ENCODE measurements at places on chromosomes 16 and 17.

DNA sequence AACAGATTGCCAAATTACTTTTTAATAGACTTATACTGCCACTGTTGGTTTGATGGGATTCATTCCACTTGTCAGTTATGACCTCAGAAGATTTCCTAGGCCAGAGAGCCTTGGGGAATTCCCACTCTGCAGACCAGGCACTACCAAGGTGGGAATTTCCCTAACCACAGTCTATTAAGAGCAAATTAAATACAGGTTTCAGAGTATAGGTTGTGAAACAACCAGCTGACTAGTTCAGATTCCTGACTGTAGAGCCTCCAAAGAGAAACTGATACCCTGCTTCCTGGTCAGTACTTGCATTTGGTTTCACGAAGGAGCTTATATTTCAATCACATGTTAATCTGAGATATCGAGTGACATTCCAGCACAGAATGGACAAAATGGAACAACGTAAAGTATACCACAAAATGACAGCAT lies 186.5 kb downstream of the STX8 start:
- no peaks in the 10 kb centered on the region for H3K27me3 ChIP-seq
- no peak for DNase-seq
- peaks cover 29% of the 10 kb centered on the region for H3K36me3 ChIP-seq
- H3K4me3 ChIP-seq: no peak overlapping the region

DNA sequence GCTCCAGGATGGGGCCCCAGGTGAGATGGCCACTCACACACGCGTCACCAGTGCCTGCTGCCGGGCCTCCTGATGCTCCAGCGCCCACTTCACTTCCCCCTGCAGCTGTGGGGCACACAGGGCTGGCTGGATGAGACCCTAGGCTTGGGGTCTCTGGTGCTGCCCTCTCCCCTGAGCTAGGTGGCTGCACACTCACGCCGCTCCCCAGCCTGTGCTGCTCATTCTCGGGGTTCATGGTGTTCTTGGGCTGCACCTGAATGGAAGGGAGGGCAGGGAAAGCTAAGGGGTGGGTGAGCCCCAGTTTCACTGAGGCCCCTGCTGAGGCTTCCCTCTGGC lies 1.2 kb downstream of the CCDC78 start:
- H3K27ac ChIP-seq: no peak overlapping the region
- peaks cover 8% of the 10 kb centered on the region for H3K4me1 ChIP-seq
- no peak overlapping the region for H3K4me3 ChIP-seq
- H3K27me3 ChIP-seq: no peaks in the 10 kb centered on the region
- H3K36me3 ChIP-seq: no peaks in the 10 kb centered on the region

DNA sequence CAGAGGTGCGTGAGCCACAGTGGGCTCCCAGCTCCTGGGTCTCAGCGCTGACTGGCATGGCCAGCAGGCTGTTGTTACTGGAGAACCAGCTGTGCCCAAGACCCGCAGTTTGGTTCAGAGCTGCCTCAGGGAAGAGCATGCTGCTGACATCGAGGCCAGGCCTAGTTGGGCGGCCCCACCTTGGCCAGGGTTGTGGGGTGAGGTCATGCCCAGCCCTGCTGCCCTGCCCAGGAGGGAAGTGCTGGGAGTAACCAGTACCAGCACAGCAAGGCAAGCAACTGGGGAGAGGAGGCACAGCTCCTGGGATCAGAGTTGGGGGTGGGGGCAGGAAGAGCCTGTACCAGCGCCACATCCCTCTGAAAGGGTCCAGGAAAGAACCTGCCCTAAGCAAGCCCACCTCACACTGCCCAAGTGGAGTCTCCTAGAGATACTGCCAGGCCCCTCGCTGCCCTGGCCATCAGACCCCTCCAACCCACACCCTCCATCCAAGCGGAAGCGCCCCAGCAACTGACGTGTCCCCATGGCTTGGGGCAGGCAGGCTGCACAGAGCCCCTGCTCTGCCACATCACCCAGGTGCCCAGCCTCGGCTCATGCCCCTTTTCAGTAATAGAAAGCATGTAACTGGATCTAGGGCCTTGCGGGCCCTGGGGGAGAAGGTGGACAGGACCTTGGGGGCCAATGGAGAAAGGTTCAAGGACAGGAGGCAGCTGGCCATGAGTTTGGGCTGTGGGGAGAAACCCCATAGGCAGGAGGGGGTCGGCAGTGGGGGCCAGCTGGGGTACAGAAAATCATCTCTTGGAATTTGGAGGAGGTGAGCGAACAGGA lies 990 bp downstream of the DOK4 start:
- H3K4me3 ChIP-seq: peak overlapping the region; percentile 95
- H3K4me1 ChIP-seq: peaks cover 16% of the 10 kb centered on the region
- DNase-seq: no peak
- H3K27ac ChIP-seq: no peak overlapping the region
- H3K36me3 ChIP-seq: no peaks in the 10 kb centered on the region

GRCh38 chr17:32525122-32525521 lies 38.3 kb downstream of the CDK5R1 start:
- no peaks in the 10 kb centered on the region for H3K36me3 ChIP-seq
- H3K4me3 ChIP-seq: peak overlapping the region; percentile 9
- peaks cover 47% of the 10 kb centered on the region for H3K4me1 ChIP-seq
- H3K27ac ChIP-seq: peak overlapping the region; percentile 37
- no peaks in the 10 kb centered on the region for H3K27me3 ChIP-seq

GRCh38 chr16:81185416-81185815 lies 53.1 kb upstream of the BCO1 start:
- peaks cover 7% of the 10 kb centered on the region for H3K27me3 ChIP-seq
- H3K4me3 ChIP-seq: no peak overlapping the region
- H3K36me3 ChIP-seq: peaks cover 1% of the 10 kb centered on the region

- H3K4me3 ChIP-seq: peak within 1 kb of the TSS; percentile 95
- H3K36me3 ChIP-seq: peaks cover 14% of the 10 kb centered on the region
- H3K27ac ChIP-seq: peak within 1 kb of the TSS; percentile 96
- DNase-seq: peak; percentile 90
These were observed at the start of gene EXOC7 for GRCh38 chr17:76103274-76104139. TSS of gene EXOC7 (minus strand) at chr17:76103787. CDS start at chr17:76103692, 95 bp downstream.

GRCh38 chr17:7396147-7396546 lies 1.8 kb upstream of the PLSCR3 start:
- H3K27me3 ChIP-seq: no peaks in the 10 kb centered on the region
- H3K36me3 ChIP-seq: peaks cover 1% of the 10 kb centered on the region

DNA sequence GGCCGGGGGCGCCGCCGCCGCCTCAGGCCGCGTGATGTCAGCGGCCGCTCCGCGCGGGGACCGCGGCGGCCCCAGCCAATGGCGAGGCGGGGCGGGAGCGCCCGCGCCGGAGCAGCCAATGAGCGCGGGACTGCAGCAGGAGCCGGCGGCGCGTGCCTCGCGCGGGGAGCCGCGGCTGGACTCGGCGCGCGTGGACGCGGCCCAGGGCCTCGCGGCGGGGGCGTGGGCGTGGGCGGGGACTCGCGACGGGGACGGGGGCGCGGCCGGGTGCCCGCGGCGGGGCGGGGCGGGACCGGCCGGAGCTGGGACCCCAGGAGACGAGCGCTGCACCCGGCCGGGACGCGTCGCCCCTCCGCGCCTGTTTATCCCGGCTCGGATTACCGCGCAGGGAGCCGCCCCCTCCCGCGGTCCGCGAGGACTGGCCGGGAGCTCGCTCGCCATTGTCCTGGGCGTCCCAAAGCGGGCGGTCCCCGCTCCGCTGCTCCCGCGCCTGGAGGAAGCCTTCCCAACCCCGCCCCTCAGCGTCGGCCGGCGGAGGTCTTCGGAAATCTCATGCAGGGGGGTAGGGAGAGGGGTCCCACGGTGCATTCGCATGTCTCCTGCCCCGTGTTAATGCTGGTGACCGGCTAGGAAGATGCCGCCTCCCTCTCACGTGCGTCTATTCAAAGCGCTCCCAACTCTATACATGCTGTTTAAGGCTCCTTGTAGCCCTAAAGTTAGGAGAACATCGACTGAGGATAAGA lies at the start of gene RNF157:
RNF157 (minus strand) TSS at position 33 of the 743 bp plus-strand sequence. CDS start 253 bp downstream, outside the sequence.
- H3K27ac ChIP-seq: peak within 1 kb of the TSS; percentile 41
- H3K4me3 ChIP-seq: peak within 1 kb of the TSS; percentile 90
- peaks cover 4% of the 10 kb centered on the region for H3K4me1 ChIP-seq
- DNase-seq: no peak
- H3K27me3 ChIP-seq: peaks cover 17% of the 10 kb centered on the region

DNA sequence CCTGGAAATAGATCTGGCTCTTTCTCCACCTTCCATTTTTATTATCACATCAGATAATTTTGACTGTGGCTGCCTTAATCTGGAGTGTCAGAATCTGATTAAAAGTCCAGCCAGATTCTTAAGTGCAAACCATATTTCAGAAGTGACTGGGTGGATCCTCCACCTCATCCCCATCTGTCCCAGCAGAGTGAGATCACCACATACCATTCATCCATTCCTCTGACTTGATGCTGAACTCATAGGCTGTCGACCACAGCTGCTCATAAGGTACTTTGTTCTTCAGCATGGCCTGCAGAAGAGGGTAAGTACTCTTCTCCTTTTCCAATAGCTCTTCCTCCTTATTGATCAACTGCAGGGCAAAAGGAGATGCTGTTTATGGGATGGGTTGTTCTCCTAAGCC lies 53.5 kb downstream of the DNAH3 start:
- no peak overlapping the region for H3K4me3 ChIP-seq
- H3K27ac ChIP-seq: no peak overlapping the region

GRCh38 chr17:2235265-2235664 lies 68.3 kb downstream of the SMG6 start:
- no peak for DNase-seq
- H3K4me1 ChIP-seq: peaks cover 9% of the 10 kb centered on the region
- no peak overlapping the region for H3K27ac ChIP-seq
- peaks cover 10% of the 10 kb centered on the region for H3K36me3 ChIP-seq
- H3K4me3 ChIP-seq: no peak overlapping the region
- H3K27me3 ChIP-seq: no peaks in the 10 kb centered on the region

- peaks cover 10% of the 10 kb centered on the region for H3K4me1 ChIP-seq
- H3K4me3 ChIP-seq: no peak overlapping the region
- H3K36me3 ChIP-seq: peaks cover 5% of the 10 kb centered on the region
- H3K27ac ChIP-seq: no peak overlapping the region
- DNase-seq: no peak
These were observed 126.2 kb downstream of the MRM1 start for GRCh38 chr17:36727577-36727976.

GRCh38 chr16:48041981-48042421 lies 113.8 kb downstream of the ABCC12 start:
- no peak overlapping the region for H3K27ac ChIP-seq
- no peak for DNase-seq
- no peaks in the 10 kb centered on the region for H3K36me3 ChIP-seq
- no peaks in the 10 kb centered on the region for H3K4me1 ChIP-seq
- H3K27me3 ChIP-seq: peaks cover 6% of the 10 kb centered on the region

- H3K27me3 ChIP-seq: no peaks in the 10 kb centered on the region
- peaks cover 44% of the 10 kb centered on the region for H3K4me1 ChIP-seq
- peaks cover 8% of the 10 kb centered on the region for H3K36me3 ChIP-seq
- H3K4me3 ChIP-seq: no peak overlapping the region
- no peak for DNase-seq
These were observed 31.2 kb downstream of the CHD9 start for GRCh38 chr16:53085931-53086421.

DNA sequence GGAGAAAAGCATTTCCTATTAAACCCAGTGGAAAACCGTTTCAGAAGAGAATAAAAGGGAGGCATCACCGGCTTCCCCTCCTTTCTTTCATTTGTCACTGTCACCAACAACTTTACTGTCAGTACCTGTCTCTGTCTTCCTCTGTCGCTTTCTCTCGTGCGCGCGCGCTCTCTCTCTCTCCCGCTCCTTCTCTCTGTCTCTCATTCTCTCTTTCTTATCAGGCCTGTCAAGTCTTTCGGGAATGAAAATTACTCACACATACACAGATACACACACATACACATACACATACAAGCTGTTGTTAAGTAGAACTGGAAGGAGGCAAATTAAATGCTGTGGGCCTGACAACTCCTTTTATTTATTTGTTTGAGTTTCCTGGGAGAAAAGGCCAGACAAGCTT lies 17.6 kb downstream of the MYOCD start:
- peaks cover under 1% of the 10 kb centered on the region for H3K4me1 ChIP-seq
- no peak for DNase-seq
- no peaks in the 10 kb centered on the region for H3K36me3 ChIP-seq
- peaks cover 4% of the 10 kb centered on the region for H3K27me3 ChIP-seq
- H3K27ac ChIP-seq: no peak overlapping the region

- peaks cover 17% of the 10 kb centered on the region for H3K27me3 ChIP-seq
- peaks cover 2% of the 10 kb centered on the region for H3K36me3 ChIP-seq
- no peak overlapping the region for H3K4me3 ChIP-seq
These were observed 2.3 kb downstream of the HOXB4 start for GRCh38 chr17:48575673-48576478.

DNA sequence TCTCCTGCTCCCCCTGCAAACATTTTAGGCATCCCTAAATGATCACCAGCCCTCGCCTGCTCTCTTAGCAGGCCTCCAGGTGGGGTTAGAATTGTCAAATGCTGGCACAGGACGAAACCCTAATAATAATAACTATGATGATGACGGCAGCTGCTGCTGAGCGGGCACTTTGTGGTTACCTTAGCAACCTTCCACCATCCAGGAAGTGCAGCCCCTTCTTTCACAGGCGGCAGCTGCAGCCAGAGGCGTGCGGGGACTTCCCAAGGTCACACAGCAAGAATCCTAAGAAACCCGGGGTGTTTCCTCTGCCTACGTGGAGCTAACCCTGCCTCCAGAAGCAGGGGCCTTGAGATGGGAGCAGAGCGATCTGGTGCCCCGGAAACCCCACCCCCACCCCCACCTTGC lies 22.4 kb upstream of the EIF1 start:
- DNase-seq: no peak
- H3K27me3 ChIP-seq: no peaks in the 10 kb centered on the region
- no peaks in the 10 kb centered on the region for H3K36me3 ChIP-seq
- H3K4me3 ChIP-seq: peak overlapping the region; percentile 95
- H3K27ac ChIP-seq: peak overlapping the region; percentile 99
- peaks cover 24% of the 10 kb centered on the region for H3K4me1 ChIP-seq

- H3K4me3 ChIP-seq: no peak overlapping the region
- no peak for DNase-seq
- H3K4me1 ChIP-seq: no peaks in the 10 kb centered on the region
- no peak overlapping the region for H3K27ac ChIP-seq
- peaks cover 3% of the 10 kb centered on the region for H3K36me3 ChIP-seq
These were observed 52.7 kb downstream of the MEAK7 start for GRCh38 chr16:84451781-84452180.

- H3K27ac ChIP-seq: peak overlapping the region; percentile 71
- DNase-seq: no peak
- H3K4me3 ChIP-seq: no peak overlapping the region
- H3K4me1 ChIP-seq: peaks cover 13% of the 10 kb centered on the region
These were observed 52.5 kb upstream of the MTSS2 start for GRCh38 chr16:70738083-70738977.

GRCh38 chr16:82769845-82770244 lies 143.1 kb downstream of the CDH13 start:
- H3K36me3 ChIP-seq: no peaks in the 10 kb centered on the region
- peaks cover 2% of the 10 kb centered on the region for H3K27me3 ChIP-seq
- H3K27ac ChIP-seq: no peak overlapping the region
- DNase-seq: no peak

GRCh38 chr16:81227785-81228184 lies 10.7 kb upstream of the BCO1 start:
- H3K36me3 ChIP-seq: no peaks in the 10 kb centered on the region
- no peak for DNase-seq
- H3K4me1 ChIP-seq: peaks cover 16% of the 10 kb centered on the region
- H3K27me3 ChIP-seq: peaks cover 9% of the 10 kb centered on the region

GRCh38 chr17:67107171-67107570 lies 62.8 kb downstream of the CACNG1 start:
- no peak overlapping the region for H3K4me3 ChIP-seq
- peaks cover 5% of the 10 kb centered on the region for H3K4me1 ChIP-seq
- no peak overlapping the region for H3K27ac ChIP-seq
- DNase-seq: no peak
